ENCODE measurements at places on chromosomes 6 and 20. TPM values are rescaled to one million over a fixed set of nuclear protein-coding genes. Genes with fewer than 3 reads are reported as not detected.

NKAIN4 gene
- 0.20 TPM for total RNA-seq

LAMA5 gene
- 72.6 TPM for total RNA-seq

CASS4 gene
- not detected for total RNA-seq

SPATA2 gene
- 5.6 TPM for total RNA-seq

TSHZ2 gene
- total RNA-seq = 1.3 TPM

MDFI gene
- total RNA-seq = 150 TPM

RNF217 gene
- total RNA-seq = 24.9 TPM

TFAP2A gene
- total RNA-seq = 37.0 TPM

BPIFB4 gene
- not detected for total RNA-seq

CALHM5 gene
- total RNA-seq = 0.11 TPM

SASH1 gene
- 7.8 TPM for total RNA-seq

ACSS1 gene
- total RNA-seq = 4.6 TPM

FAM209A gene
- not detected for total RNA-seq

SIRPB2 gene
- 0.48 TPM for total RNA-seq

APOM gene
- 1.3 TPM for total RNA-seq

TSPO2 gene
- not detected for total RNA-seq

PPP1R18 gene
- total RNA-seq = 119 TPM

C6orf132 gene
- 21.3 TPM for total RNA-seq

BMP7 gene
- not detected for total RNA-seq

HRH3 gene
- total RNA-seq = not detected

CBLN4 gene
- total RNA-seq = not detected

TMEM217 gene
- total RNA-seq = 0.63 TPM

SPTLC3 gene
- total RNA-seq = 7.8 TPM

ADGRF5 gene
- 0.03 TPM for total RNA-seq

RIPOR3 gene
- total RNA-seq = 0.07 TPM

C20orf204 gene
- total RNA-seq = 0.18 TPM

RSPH9 gene
- 0.07 TPM for total RNA-seq

DNAH8 gene
- total RNA-seq = under 0.01 TPM

CPXM1 gene
- not detected for total RNA-seq

TRIM31 gene
- 0.04 TPM for total RNA-seq

PI3 gene
- 10.8 TPM for total RNA-seq

LGSN gene
- total RNA-seq = not detected

ADISSP gene
- total RNA-seq = 77.4 TPM

LY86 gene
- not detected for total RNA-seq

SIRPD gene
- total RNA-seq = not detected

CLVS2 gene
- not detected for total RNA-seq

SPATS1 gene
- total RNA-seq = not detected

C6orf58 gene
- total RNA-seq = 0.10 TPM

GNAS-AS1 gene
- 0.63 TPM for total RNA-seq

MAVS gene
- 22.0 TPM for total RNA-seq

CLDN20 gene
- total RNA-seq = not detected

VARS2 gene
- total RNA-seq = 26.4 TPM

DSP gene
- total RNA-seq = 352 TPM

PNLDC1 gene
- 0.07 TPM for total RNA-seq

CNBD2 gene
- 1.8 TPM for total RNA-seq

SLC17A3 gene
- not detected for total RNA-seq

PPDPF gene
- 181 TPM for total RNA-seq

ILRUN gene
- total RNA-seq = 64.9 TPM

TRERF1 gene
- total RNA-seq = 10.9 TPM

TPX2 gene
- 126 TPM for total RNA-seq

C20orf202 gene
- total RNA-seq = not detected

OR2J2 gene
- total RNA-seq = not detected

SLC26A8 gene
- total RNA-seq = not detected

PRPH2 gene
- total RNA-seq = not detected

MLN gene
- total RNA-seq = not detected

WRNIP1 gene
- 56.7 TPM for total RNA-seq

TUBB2B gene
- not detected for total RNA-seq

IL17F gene
- total RNA-seq = not detected

EMILIN3 gene
- 0.04 TPM for total RNA-seq

Data from foreskin keratinocyte (primary cell).